ENCODE measurements at places on chromosomes 3 and 15. TPM values are rescaled to one million over a fixed set of nuclear protein-coding genes. Genes with fewer than 3 reads are reported as not detected.

The GOLGA6L4 gene
- total RNA-seq: 2.0 TPM

The NR1I2 gene
- total RNA-seq: 0.50 TPM

The GRAMD1C gene
- total RNA-seq: 10.5 TPM

The GOLGA8T gene
- 1.1 TPM for total RNA-seq

The ARPP21 gene
- 27.8 TPM for total RNA-seq

The PLA2G4E gene
- not detected for total RNA-seq

The IL16 gene
- total RNA-seq: 6.6 TPM

The SCAPER gene
- total RNA-seq: 33.2 TPM

The SLC27A2 gene
- 3.8 TPM for total RNA-seq

The LAMB2 gene
- 536 TPM for total RNA-seq

The PP2D1 gene
- not detected for total RNA-seq

The LRRC15 gene
- total RNA-seq: 0.06 TPM

The SHC4 gene
- 30.8 TPM for total RNA-seq

The ACAD11 gene
- total RNA-seq: 42.2 TPM

The MUSTN1 gene
- total RNA-seq: 4.5 TPM

The SENP8 gene
- 6.4 TPM for total RNA-seq

The HYAL3 gene
- total RNA-seq: 4.2 TPM

The LSAMP gene
- 126 TPM for total RNA-seq

The PRKAR2A gene
- total RNA-seq: 29.2 TPM
